Osteoblast (primary cell): ENCODE measurements at places on chromosomes 7 and 10. TPM values are rescaled to one million over a fixed set of nuclear protein-coding genes. Genes with fewer than 3 reads are reported as not detected.

GRCh38 chr7:86664486-86664885, 20.8 kb downstream of the GRM3 start:
- H3K4me3 ChIP-seq = no peak overlapping the region
- no peaks in the 10 kb centered on the region for H3K4me1 ChIP-seq
- no peaks in the 10 kb centered on the region for H3K36me3 ChIP-seq
- no peaks in the 10 kb centered on the region for H3K27me3 ChIP-seq
- no peak for DNase-seq

The TES gene
- 99.2 and 124 TPM in 2 replicates for total RNA-seq

DNA sequence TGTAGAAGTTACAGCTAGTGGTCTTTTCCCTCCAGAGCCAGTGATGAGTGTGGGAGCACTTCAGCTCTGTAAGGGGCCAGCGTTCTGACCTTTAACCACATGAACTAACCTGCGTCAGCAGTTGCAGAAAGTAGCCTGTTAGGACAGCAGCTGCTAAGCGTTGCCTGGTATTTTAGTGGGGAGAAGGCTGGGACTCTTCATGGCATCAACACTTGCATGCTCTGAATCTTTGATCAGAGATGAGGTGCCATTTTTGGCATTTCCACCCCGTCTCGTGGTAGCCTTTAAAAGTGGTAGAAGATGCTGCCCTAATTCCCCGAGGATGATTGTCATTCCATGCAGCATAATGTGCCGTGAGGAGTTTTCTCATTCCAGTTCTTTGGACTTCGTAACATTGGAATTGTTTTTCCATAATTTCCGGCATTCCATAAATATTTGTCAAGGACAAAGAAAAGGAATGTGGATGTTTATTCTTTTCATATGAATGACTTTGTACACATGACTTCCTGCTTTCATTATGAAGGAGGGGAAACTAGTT, 92.2 kb downstream of the AVL9 start:
- peak; percentile 34 for DNase-seq
- H3K27me3 ChIP-seq = no peaks in the 10 kb centered on the region
- H3K4me3 ChIP-seq = no peak overlapping the region
- H3K36me3 ChIP-seq = peaks cover 29% of the 10 kb centered on the region
- H3K27ac ChIP-seq = peak overlapping the region; percentile 81

GRCh38 chr10:119336599-119336998, 129.2 kb downstream of the GRK5 start:
- no peaks in the 10 kb centered on the region for H3K36me3 ChIP-seq
- no peak for DNase-seq
- H3K27me3 ChIP-seq = no peaks in the 10 kb centered on the region
- H3K4me1 ChIP-seq = peaks cover 5% of the 10 kb centered on the region
- no peak overlapping the region for H3K4me3 ChIP-seq

The TDRD1 gene
- 0.59 and 0.72 TPM in 2 replicates for total RNA-seq

The NUTM2B gene
- total RNA-seq = 0.72 and 0.88 TPM in 2 replicates
